ENCODE measurements at places on chromosomes 7 and 10.

GRCh38 chr7:131294553-131294952 is 33.1 kb upstream of the MKLN1 start:
- no peak for DNase-seq

DNA sequence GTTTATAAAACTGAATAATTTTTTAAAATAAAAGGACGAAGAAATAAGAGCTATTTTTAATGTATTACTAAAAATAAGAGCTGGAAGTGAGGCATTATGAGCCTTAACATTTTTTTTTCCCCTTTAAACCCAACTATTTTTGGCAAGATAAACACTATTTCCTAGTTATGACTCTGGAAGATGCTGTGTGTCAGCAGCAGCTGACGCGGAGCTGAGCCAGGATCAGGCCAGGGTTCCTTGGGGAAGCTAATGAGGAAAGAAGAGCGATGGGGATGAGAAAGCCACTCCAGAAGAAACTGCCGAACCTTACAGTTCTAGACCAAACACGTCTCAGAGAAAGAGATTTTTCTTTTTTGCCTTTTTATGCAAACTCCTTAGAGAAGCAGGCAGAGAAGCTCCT is 85.9 kb downstream of the USP6NL start:
- no peak for DNase-seq

GRCh38 chr10:86128360-86128759 is 238.2 kb downstream of the GRID1 start:
- no peak for DNase-seq

- no peak for DNase-seq
Observed at GRCh38 chr7:150958062-150958552, 20.0 kb downstream of the KCNH2 start.

GRCh38 chr7:41156268-41156667 is 546.6 kb downstream of the INHBA start:
- DNase-seq: no peak

- no peak for DNase-seq
Observed at GRCh38 chr10:72126184-72126871, 38.0 kb upstream of the SPOCK2 start.

GRCh38 chr10:63173468-63174232 is 40.5 kb downstream of the NRBF2 start:
- DNase-seq: no peak

GRCh38 chr10:7152982-7153381 is 257.9 kb downstream of the SFMBT2 start:
- no peak for DNase-seq

DNA sequence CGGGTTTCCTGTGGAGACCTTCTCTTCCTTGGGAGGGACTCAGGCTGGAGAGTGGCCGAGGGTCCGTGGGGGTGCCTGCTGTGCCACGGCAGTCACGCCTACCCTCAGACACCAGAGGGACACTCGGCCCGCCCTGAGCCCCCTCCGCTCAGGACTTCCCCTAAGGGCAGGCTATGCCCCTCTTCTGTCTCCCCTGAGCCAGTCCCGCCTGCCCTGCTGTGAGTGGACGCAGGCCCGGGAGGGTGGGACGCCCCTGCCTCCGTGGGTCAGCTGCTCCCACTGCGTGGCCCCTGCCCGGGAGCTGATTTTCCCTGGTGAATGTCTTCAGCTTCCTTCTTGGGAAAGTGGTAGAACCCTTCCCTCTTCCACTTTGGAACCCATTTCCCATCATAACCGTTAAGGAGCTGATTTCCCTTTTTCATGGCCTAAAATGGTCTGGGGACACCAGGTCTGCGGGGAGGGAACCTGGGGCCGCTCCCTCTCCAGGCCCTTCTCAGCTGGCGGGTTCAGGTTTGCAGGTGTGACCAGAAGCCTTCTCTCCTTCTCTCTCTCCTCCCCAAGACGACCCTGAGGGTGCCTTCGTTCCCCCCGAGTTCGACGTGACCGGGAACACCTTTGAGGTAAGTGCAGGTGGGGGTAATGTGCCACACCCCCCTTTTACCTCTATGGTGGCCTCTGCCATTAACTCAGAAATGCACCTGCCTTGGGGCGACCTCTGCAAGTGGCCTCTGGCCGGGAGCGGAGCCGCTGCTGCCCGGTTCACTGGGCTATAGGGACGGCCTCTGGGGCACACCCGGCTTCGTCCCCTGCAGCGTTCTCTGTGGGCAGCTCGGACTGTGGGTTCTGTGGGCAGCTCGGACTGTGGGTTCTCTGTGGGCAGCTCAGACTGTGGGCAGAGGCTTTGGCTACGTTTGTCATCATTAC is 7.9 kb downstream of the KNDC1 start:
- no peak for DNase-seq

DNA sequence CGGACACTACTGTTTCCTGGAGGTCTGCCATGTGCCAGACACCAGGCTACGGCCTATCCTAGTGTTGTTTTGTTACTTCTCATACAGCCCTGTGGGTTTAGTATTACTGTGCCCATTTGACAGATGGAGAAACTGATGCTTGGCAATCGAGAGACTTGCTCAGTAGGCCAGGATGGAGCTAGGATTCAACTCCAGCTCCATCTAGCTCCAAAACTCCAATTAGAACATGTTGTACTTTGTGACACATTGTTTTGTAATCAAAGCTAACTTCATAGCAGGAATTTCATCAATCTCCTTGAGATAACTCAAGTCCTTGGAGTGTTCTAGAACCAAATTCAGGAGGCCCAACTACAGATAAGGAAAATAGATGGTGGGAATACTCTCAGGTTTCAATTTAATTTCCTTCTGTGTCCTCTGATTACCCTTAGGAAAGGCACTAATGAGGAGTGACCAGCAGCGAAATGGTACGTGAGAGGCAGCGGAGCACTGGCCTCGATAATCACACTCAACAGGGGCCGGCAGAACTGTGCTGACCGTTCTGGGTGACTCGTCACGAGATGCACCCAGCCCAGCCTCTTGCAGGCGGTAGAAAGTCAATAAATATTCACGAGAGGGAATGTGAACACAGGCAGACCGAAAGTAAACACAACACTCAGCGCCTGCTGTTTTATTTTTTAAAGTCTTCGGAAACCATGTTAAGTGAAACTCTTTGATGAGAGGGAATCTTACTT is 269.6 kb upstream of the NEBL start:
- no peak for DNase-seq

DNA sequence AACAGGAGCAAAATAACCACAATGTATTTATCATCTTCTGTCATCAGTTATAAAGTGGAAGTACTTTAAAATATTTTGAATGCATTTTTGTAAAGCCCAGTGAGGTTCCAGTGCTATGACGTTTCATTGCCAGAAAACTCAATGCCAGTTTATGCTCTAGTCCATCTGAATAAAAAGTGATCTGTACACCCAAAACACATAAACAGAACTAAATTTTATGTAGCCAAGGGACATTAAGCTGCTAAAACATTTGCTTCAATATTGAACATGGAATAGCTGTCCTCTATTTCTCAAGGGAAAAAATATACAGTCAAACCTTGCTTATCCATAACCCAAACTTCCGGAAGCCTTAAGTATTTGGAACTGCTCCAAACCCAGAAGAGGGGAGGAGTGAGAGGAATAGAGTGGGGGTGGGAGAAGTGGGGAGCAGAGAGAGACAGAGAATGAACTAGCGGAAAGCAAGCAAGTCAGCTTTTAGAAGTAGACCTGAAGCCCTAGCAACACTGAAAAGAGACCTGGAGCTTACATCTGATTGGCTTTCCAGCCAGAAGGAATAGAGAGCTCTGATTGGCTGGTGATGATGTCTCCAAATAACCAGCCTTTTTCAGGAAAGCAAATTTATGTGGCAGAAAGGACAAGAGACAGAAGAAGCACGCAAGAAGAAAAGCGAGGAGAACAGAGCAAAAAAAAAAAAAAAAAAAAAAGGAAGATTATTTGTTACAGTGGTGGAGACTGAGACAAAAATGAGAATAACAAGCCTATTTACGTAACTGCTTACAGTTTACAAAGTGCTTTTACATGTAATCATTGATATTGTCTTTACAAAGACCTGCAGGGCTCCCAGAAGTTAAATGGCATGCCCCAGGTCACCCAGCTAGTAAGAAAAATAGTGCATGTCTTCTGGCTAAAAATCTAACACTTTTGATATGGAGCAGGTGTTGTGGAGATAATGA is 196.0 kb downstream of the RNLS start:
- DNase-seq: no peak

DNA sequence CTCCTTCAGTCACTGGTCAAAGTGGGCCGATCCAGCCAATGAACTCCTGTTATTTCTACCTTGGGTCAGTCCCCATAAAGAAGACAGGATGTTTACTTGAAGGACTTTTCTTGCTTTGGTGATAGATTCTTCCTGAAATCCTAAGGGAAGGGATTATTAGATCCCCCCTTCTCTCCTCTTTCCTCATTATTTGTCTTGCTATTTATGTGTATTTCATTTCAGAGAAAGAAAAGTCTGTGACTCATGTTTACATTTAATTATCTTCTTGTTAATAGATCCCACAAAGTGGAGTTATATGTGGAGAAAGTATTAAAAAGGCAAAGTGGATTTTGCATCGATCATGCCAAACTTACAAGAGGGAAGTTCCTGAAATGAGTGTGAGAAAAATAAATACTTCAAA is 341.5 kb downstream of the PHTF2 start:
- no peak for DNase-seq

GRCh38 chr7:1769286-1770200 is 99.5 kb downstream of the ELFN1 start:
- no peak for DNase-seq

- DNase-seq: no peak
Observed at GRCh38 chr10:131982185-131982756, 548 bp upstream of the BNIP3 start.

- DNase-seq: no peak
Observed at GRCh38 chr7:139426258-139427028, 57.0 kb downstream of the KLRG2 start.

- DNase-seq: no peak
Observed at GRCh38 chr7:2512179-2512661, 7.4 kb upstream of the LFNG start.

- no peak for DNase-seq
Observed at GRCh38 chr10:57026307-57026706, 665.2 kb upstream of the ZWINT start.

DNA sequence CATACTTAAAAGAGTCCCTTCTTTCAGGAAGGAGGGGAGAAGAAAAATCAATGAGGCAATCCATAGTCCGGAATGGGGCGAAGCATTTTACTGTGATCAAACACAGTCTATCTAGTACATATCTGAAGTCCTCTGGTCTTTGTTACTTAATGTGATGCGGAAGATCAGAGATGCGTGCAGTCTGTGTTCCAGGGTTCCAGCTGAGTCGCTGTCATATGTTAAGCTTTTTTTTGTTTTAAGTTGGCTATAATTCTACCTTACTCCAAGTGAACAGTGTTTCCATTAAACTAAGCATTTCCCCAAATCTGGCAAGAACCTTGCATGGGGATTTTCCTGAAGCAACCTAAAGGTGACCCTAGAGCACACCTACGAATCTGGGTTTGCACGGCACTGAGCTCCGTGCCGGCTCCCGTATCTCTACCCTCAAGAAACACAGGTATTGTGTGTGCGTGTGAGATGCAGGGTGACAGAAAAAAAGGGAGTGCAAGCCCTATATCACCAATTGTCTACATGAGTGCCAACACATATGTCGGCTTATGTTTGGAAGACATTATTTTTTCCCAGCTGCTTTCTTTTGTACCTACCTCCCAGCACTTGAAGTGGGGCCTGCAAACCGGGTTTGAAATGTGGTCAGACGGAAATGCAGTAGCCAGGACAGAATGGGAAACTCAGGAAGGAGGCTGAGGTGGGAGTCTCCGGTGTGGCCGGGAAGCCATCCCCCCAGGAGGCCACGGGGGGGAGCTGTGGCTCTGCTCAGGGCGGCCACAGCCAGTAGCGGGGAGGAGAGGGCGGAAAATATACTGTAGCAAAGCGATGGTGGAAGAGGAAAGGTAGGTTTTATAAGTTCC is 435.8 kb upstream of the MGMT start:
- DNase-seq: peak; percentile 25

GRCh38 chr10:28788762-28789161 is 111.4 kb downstream of the BAMBI start:
- DNase-seq: no peak

DNA sequence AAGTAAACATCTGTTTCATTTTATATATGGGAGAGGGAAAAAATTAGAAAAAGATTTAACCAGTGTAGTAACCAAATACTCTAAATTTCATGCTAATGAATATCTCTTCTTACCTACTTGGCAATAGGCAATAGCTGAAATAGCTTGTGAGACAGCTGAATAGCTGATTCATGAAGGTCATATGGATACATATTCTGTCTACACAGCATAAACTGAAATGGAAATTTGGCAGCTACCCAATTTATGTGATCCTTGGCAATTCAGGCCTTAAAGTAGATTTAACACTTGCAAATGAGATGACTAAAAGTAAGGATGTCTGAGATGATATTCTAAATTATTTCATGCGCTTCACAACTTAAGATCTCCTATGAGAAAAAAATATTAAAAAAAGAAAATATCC is 261.2 kb upstream of the SEMA3A start:
- no peak for DNase-seq

- DNase-seq: no peak
Observed at GRCh38 chr10:27258838-27259812, 18.5 kb upstream of the ACBD5 start.

- DNase-seq: no peak
Observed at GRCh38 chr7:158316466-158317031, 271.1 kb downstream of the PTPRN2 start.

GRCh38 chr10:79928028-79928583 is 20.8 kb downstream of the SFTPD start:
- DNase-seq: no peak

DNA sequence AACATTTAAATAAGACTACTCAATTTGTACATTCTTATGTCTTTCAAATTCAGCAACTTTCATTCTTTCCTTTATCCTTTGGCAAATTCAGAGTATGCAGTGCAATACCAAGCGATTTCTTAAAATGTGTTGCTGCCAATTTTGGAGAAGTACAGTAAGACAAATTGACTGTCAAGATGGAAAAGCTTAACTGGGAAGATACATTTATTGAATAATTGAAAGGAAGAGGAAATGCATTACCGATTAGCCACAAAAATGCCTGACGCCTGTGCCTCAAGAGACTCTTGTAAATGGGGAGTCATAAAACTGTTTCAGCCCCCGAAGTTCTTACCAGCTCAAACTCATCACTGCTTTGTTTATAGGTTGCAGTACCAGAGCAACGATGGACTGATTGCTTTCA is 373.3 kb upstream of the GALNT17 start:
- DNase-seq: no peak

- DNase-seq: no peak
Observed at GRCh38 chr7:22647451-22648257, 79.3 kb upstream of the IL6 start.

DNA sequence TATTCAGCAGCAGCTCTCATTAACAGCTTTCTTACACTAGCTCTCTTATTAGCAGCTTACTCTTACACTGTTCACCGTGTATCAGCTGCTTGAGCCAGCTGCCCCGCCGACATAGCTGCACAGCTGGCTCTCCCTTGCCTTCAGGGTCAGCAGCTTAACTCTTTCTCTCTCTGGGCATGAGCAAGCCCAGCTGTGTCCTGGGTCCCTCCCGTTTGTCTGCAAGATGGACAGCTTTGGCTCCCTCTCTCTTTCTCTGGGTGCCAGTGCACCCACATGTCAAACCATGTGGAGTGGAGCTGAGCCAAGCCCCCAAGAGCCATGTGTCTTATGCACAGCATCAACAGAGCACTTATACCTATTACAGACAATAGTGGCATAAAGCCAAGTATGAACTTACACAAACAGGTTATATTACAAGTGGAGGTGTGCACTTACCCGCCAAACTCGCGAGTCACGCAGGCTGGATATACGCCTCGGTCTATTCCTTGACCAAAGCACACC is 35.7 kb upstream of the MTPAP start:
- DNase-seq: no peak
